ENCODE measurements at places on chromosomes 2 and 18.

- peak; percentile 43 for DNase-seq
These were observed 68.5 kb downstream of the ABI2 start for GRCh38 chr2:203396667-203397066.

GRCh38 chr2:234932591-234933168, 19.1 kb upstream of the SH3BP4 start:
- DNase-seq = peak; percentile 85

- DNase-seq = no peak
These were observed 7.2 kb downstream of the SLC30A3 start for GRCh38 chr2:27255660-27256059.

GRCh38 chr18:30595942-30596341, 446.6 kb downstream of the DSC3 start:
- DNase-seq = no peak

- no peak for DNase-seq
These were observed 18.2 kb downstream of the PTPRM start for GRCh38 chr18:7585276-7585670.

- no peak for DNase-seq
These were observed 19.8 kb downstream of the ABHD3 start for GRCh38 chr18:21684731-21685130.

DNA sequence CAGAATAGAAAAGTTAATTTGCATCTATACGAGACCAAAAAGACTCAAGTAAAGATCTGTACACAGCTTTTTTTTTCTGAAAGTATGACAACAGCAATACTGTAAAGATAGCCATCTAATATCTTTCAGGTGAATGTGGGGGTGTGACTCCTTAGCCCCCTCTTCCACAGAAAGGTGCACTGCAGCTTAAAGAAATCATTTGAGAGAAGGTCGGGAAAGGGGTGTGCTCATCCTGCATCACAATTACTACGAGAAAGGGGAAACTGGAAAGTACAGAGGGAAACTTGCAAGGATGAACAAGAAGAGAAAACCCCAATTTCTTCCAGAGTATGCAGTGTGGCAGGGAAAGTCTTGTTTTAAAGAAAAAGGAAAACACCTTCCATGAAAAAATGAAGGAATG, 255.6 kb downstream of the CCDC178 start:
- DNase-seq = peak; percentile 6

DNA sequence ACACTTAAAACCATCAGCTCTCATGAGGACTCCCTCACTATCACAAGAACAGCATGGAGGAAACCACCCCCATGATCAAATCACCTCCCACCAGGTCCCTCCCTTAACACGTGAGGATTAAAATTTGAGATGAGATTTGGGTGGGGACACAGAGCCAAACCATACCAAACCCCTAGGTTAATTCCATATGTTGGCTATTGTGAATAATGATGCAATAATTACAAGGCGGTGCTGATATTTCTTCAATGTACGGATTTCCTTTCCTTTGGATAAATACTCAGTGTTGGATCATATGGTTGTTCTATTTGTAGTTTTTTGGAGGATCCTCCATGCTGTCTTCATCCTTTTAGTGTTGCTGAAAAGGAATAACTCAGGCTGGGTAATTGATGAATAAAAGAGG, 652.1 kb upstream of the PKDCC start:
- no peak for DNase-seq

GRCh38 chr2:178452870-178453269, 1.7 kb downstream of the PJVK start:
- no peak for DNase-seq

GRCh38 chr18:9765501-9765900, 57.4 kb downstream of the RAB31 start:
- DNase-seq = no peak

- no peak for DNase-seq
These were observed 263.8 kb upstream of the ATP5MC3 start for GRCh38 chr2:175445281-175445680.

GRCh38 chr2:95022309-95023221, 2.9 kb upstream of the MAL start:
- DNase-seq = peak; percentile 50

GRCh38 chr2:122528958-122529705, 773.7 kb downstream of the TSN start:
- no peak for DNase-seq

DNA sequence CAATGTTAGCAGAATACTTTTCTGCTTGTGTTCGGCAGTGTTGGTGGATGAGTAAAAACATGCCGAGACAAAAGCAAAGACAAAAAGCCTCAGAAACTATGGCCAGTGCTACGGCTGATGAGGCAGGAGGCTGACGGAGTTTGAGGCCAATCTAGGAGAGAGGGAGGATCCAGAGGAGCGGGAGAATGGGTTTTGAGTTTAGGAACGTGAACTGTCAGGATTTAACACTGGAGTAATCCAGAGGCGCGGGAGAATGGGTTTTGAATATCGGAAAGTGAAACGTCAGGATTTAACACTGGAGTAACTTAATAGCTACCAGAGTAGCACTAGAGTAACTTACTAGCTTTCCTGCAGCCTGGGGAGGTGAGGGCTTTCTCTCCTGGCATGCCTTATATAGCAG, 37.4 kb downstream of the LYPD6B start:
- DNase-seq = no peak

DNA sequence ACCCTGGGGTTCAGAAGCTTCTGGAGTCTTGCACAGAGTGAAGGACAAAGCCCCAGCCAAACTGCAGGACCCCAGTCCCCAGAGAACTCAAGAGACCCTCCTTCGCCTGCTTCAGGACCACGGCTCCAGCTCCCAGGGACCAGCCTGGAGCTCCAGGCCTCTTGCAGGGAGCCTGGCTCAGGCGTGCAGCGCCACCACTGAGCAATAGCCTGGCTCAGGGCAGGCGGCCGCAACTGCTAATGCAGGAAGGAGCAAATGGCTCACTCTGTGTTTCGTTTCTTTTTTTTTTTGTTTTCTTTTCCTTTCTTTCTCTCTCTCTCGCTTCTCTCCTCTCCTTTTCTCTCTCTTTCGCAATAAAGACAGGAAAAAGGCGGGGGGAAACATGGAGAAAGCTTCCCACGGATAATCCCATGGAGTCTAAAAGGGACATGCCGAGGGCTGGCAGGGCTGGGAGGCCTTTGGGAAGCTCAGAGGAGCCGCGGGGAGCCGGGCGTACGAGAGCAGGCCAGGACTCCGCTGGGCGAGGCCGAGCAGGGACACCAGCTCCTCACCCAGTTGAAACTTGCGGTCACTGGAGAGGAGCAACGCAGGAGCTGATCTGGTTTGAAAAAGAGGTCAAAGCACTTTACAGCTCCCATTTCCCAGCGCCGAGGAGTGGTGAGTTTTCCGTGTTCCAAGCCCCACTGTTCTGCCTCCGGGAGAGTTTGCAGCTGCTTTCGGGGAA, 244.8 kb downstream of the TWIST2 start:
- no peak for DNase-seq

- no peak for DNase-seq
These were observed 114.6 kb downstream of the PHLPP1 start for GRCh38 chr18:62829936-62830335.

GRCh38 chr2:68318914-68319397, 793 bp downstream of the CNRIP1 start:
- DNase-seq = no peak

DNA sequence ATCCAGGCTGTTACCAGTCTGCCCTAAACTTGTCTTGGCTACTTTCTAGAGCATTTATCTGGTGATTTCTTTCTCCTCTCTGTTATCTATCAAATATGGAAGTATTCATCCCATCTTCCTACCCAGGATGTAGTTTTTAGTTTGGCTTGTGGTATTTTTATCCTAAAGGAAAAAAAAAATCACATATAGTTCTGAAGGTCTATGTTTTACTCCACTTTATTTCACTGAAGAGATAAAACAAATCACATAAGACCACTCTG, 62.2 kb downstream of the PXDN start:
- DNase-seq = no peak

DNA sequence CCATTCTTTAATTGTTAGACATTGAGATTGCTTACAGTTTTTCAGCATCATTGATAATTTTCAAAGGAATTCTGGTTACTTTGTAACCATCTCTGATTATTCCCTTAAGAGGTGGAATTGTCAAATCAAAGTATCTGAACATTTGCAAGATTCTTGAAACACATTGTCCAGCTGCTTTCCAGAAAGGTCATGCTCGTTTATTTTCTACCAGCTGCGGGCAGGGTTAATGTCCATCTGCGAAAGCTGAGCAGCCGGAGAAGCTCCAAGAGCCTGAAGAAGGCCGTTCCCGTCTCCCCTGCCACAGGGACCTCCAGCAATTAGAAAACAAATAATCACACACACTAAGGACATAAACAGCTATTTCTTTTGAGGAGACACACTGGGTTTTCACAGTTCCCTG, 76.1 kb upstream of the TXNDC2 start:
- no peak for DNase-seq

GRCh38 chr18:72935744-72936143, 68.0 kb upstream of the NETO1 start:
- no peak for DNase-seq

GRCh38 chr2:79964966-79965365, 339.6 kb downstream of the LRRTM1 start:
- DNase-seq = no peak

DNA sequence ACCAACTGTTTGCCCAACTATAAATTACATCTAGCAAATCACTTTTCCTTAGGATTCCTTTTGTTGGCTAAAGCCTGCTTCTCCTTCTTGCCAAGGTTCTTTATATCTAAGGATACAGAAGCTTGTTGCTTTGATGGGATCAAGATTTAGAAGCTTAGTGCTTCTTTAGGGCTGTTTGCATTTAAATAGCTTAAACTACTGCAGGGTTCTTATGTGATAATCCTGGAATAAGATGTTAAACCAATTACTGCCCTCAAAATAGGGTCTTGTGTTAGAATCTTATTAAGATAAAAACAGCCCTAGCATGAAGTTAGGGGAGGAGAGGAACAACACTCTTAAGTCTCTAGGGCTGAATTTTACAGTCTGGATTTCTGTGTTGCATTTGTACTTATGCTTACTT, 64.2 kb downstream of the KIF5C start:
- no peak for DNase-seq

DNA sequence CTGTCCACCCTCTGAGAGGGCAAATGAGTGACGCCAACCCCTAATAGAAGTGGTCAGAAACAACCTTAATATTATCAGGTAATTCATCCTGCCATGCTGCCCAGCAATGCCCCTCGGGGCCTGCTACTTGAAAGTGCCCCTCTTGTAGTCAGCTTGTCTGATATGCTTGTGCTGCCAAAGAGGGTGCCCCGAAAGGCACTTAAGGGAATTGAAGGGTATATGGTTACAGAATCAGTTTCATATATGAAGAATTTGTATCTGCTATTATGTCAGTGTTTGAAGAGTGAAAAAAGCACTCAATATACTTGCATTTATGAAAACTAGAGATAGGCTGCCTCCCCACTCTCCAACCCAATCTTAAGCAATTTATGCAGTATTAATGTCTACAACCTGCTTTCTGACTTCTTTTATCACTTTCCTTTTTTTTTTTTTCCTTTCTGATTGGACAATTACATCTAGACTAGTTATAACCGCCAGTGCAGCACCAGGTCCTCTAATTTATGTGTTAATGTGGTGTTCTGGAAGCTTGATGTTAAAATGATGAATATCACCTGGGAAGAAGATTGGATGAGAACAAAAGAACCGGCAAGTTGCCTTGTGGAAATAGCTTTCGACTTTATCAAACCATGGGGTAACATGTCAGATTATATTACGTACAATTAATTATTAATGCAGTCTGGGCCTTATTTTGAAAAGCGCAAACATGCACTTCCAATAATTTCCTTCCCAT, 646.9 kb upstream of the ACVR2A start:
- DNase-seq = no peak

DNA sequence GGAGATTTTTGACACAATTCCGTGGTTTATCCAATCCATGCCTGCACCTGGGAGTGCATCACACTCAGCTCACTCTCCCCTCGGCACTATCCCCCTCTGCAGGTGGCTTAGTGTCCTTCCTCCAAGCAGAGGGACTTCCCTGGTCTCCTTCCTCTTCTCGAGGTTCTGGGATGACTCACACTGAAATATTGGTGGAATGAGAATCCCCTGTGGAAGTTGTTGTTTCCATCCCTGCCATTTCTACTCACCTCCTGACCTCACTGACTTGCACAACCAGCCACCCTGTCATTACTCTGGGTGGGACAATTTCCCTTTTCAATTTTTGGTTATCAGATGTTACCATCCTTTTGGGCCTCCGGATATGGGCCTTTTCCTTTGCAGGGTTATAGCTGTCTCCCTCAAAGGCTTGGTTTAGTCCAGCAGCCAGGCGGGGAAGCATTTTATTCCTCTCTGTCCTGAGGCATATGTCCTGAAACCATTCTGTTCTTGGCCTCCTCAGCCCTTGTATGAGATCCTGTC, 59.9 kb downstream of the PTPRM start:
- no peak for DNase-seq

GRCh38 chr2:218017211-218018053, 14.6 kb upstream of the TNS1 start:
- no peak for DNase-seq

- DNase-seq = no peak
These were observed 103.0 kb upstream of the TMEM200C start for GRCh38 chr18:5998166-5998881.

DNA sequence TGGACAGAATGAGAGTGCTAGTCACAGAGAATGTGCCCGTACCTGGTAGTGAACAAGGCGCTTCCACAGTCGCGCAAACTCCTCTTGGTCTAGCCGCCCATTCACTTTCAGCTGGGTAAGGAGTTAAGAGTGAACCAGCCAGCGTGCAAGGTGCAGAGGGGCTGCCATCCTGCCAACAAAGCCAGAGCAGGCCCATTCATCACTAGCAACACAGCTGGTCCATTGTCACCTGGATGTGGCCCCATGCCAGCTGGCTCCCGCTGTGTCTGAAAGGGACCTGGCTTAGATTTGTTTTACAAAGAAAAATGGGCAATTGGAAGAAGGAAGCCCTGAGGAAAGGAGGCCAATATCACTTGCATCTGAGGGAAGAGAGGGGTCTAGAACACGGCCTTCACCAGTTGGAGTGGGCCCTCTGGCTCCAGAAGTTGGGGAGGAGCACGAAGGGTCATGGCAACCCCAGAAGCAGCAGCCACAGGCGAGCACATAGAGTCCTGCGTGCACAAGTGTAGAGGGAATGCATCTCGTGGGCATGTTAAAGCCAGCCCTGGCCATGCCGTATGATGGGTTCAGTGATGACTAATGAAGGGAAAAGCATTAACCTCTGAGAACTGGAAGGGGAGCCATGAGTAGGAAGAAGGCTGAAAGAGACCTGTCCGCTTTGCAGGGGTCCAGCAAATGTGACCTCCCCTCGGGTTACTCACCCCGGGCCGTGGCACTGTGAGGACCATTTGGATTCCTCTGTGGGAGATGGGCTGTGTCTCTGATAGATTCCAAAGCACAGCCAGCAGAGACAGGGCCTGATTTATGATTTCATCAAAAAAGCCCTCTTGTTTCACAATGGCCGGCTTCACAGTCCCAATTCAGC, 70.6 kb downstream of the CAPN13 start:
- no peak for DNase-seq

DNA sequence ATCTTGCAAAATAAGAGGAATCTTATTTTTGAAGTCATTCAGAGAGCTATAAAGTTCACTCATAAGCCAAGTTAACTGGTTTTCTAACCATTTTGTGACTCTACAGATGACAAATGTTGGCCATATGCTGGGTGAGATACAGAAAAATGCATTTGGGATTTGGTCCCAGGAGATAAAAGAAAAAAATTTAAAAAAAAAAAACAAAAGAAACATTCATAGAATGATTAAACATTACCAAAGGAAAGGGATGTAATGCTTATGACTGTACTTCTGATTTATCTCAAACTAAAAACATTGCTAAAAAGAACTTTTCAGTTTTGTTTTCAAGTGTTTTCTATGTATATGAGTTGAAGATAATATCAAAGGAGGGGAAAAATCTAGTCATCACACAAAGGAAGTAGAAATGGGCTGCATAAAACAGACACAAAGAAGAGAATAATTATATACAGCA, 43.1 kb downstream of the PELI1 start:
- no peak for DNase-seq
